Stimulated activated CD4-positive, alpha-beta T cell treated with anti-CD3 and anti-CD28 coated beads, Interleukin-4, amount 100 ng/mL, for 24 hours (primary cell): ENCODE measurements at places on chromosomes 7 and 10.
A peak's percentile ranks its signal among the peaks of the same experiment; 100 is the strongest.

DNA sequence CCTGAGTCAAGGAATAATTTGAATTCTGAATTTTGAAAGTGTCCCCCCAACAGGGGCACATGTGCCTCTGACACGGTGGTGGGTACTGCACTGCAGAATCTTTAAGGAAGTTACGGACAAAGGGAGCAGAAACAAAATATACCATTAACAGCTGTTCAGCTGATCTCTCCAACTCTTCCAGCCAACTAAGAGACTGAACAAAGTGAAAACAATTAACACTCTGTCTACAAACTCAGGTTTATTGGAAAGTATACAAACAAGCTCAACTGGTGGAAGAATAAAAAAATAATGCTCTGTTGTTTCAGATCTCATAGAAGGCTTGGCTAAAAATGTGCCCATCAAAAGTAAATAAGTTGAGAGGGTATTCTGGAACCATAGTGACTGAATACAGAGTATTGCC, 34.4 kb downstream of the ASB4 start:
- no peak for DNase-seq

- DNase-seq: no peak
Measured at GRCh38 chr7:29642494-29643155, 79.0 kb downstream of the PRR15 start.

GRCh38 chr7:103380395-103381191, 33.1 kb downstream of the PSMC2 start:
- DNase-seq: no peak

GRCh38 chr7:15309872-15310271, 251.9 kb downstream of the AGMO start:
- DNase-seq: no peak

- no peak for DNase-seq
Measured at GRCh38 chr7:90891529-90891928, 295.4 kb downstream of the CDK14 start.

GRCh38 chr10:25839683-25840082, 94.3 kb upstream of the MYO3A start:
- DNase-seq: no peak

GRCh38 chr10:100727808-100728207, 17.6 kb upstream of the PAX2 start:
- no peak for DNase-seq

- no peak for DNase-seq
Measured at GRCh38 chr10:28952523-28952922, 275.2 kb downstream of the BAMBI start.

GRCh38 chr10:99235658-99236626, at the start of gene HPSE2:
HPSE2 (minus strand) TSS chr10:99235852.
- DNase-seq: no peak

- DNase-seq: no peak
Measured at GRCh38 chr10:102368077-102368476, 27.4 kb upstream of the NFKB2 start.

DNA sequence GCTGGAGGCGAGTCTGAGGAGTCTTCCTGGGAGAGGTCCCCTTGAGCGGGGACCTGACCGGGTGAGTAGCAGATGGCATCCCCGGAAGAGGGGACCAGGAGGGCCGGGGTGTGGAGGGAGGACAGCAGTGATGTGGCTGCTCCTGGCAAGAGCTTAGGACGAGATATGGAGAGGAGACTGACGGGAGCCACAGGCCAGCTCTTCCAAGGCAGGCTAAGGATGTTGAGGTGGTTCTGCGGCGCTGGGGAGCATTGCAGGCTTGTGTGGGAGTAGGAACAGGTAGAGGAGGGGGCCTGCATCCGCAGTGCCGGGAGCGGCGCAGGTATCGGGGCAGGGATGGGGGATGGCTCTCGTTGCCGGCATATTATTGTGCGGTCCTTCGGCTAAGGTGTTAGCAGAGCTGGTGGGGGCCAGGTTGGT, 76.7 kb upstream of the ANLN start:
- DNase-seq: no peak

DNA sequence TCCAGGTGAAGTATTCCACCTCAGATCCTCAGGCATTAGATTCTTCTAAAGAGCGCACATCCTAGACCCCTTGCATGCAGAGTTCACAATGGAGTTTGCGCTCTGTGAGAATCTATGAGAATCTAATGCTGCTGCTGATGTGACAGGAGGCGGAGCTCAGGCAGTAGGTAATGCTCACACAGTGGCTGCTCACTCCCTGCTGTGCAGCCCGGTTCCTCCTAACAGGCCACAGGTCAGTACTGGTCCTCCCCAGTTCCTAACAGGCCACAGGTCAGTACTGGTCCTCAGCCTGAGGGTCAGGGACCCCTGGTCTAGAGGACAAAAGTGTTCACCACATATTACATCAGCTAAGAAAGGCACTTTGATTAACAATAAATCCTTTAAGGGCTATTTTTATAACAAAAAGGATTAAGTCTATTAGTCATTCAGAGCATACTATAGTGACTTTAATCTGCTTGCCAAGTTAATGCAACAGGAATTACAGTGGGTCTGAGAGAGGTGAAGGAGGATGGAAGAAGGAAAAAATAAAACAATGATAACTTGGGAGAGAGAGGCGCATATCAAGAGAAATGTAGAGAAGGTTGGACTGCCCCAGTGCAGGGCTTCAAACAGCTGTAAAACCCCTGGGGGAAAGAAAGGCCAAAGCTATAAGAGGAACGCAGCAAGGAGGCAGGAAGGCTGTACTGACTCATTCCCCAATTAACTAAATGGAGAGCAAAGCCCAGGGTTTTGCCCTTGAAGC, 49.2 kb downstream of the CUL2 start:
- no peak for DNase-seq

GRCh38 chr10:62755662-62756653, 48.6 kb upstream of the ADO start:
- no peak for DNase-seq

GRCh38 chr7:92766461-92767003, 69.8 kb downstream of the CDK6 start:
- no peak for DNase-seq

- DNase-seq: no peak
Measured at GRCh38 chr7:153383781-153384180, 624.2 kb downstream of the ACTR3B start.

GRCh38 chr10:70169649-70170364, 507 bp downstream of the SAR1A start:
- no peak for DNase-seq

DNA sequence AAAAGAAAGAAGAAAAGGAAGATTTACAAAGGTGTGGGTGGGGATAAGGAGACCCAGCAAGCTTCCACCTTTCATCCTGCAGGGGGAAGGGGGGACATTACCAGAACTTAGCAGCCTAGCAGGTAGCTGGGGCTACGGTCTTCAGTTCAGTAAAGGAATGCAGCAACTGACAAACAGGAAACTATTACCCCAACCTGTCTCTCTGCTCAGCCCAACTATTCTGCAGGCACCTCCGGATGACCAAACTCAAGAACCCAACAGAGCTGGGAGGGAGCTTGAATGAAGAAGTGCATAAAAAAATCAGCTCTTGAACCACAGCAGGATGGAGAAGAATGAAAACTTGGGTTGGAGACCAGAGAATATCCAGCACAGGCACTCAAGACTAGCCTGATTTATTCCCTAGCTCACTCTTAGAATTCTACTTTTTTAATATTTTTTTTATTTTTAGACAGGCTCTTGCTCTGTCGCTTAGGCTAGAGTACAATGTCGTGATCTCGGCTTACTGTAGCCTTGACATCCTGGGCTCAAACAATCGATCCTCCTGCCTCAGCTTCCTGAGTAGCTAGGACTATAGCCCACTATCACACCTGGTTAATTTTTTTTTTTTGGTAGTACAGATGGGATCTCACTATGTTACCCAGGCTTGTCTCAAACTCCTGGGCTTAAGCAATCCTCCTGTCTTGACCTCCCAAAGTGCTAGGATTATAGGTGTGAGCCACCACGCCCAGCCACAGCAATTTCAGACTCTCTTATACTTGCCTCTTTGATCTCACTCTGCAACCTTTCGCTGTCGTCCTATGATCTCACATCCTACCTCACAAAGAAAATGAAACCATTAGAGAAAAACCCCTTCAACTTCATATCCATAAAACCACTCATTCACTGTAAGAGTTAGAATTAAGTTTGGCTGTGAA, 18.5 kb upstream of the C10orf67 start:
- peak; percentile 65 for DNase-seq

DNA sequence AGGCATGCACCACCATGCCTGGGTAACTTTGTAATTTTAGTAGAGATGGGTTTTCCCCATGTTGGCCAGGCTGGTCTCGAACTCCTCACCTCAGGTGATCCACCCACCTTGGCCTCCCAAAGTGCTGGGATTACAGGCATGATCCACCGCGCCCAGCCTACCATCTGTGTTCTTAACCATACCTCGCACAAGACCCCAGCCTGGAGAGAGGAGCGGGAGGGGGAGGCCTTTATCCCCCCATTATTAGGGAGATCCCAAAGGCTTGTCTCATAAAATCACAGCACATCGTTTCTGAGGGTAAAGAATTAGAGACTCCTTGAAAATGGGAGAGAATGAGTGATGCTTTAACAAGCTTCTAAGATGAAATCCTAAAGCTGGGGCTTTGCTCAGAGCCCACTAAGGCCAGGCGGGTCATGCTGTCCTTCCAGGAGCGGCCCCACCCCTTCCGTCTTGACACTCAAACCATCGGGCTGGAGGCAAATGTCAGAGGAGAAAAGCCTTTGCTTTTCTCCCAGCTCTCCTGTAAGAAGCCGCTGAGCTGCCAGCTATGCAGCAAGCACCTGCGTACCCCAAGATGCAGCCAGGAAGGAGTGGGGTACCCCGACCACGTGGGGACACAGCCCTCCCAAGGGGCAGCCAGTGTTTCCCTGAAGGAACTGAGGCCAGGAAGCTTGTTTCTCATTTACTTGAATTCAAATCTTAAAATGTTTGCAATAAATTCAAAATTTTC, 339.7 kb downstream of the PTPRN2 start:
- DNase-seq: no peak

DNA sequence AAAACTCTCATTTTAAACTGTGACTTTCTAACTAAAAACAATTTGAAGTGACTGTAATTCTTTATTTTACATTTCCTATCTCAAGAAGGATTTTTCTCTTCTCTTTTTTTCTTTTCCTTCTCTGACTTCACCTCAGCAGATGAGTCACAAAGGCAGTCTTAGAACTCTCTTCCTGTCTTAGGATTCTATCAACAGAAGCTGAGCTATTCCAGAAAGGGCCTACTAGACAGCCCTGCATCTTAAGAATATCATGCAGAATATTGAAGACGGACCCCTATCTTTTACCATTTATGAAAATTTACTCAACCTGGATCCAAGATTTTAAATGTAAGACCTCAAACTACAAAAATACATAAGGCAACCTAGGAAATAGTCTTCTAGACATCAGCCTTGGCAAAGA, 365.7 kb upstream of the SEMA3C start:
- no peak for DNase-seq

- no peak for DNase-seq
Measured at GRCh38 chr10:76205361-76205760, 773.9 kb downstream of the LRMDA start.

GRCh38 chr7:38306171-38306570, 32.7 kb upstream of the TARP start:
- DNase-seq: no peak

DNA sequence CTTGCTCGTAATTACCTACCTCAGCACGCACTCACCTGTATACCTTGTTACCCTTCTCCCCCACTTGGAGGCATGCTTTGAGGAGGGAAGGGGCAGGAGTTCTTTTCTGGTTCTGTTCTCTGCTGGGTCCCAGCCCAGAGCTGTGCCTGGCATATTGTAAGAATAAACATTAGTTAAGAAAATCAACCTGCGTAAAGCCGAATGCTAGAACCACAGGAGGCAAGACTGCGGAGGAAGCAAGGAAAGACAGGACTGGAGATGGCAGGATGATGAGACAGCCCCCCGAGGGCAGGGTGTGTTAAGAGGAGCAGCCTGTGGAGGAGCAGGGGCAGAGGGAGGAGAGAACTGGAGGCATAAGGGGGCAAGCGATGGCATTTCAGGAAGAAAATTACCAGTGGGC, 9.5 kb downstream of the C10orf53 start:
- DNase-seq: no peak

DNA sequence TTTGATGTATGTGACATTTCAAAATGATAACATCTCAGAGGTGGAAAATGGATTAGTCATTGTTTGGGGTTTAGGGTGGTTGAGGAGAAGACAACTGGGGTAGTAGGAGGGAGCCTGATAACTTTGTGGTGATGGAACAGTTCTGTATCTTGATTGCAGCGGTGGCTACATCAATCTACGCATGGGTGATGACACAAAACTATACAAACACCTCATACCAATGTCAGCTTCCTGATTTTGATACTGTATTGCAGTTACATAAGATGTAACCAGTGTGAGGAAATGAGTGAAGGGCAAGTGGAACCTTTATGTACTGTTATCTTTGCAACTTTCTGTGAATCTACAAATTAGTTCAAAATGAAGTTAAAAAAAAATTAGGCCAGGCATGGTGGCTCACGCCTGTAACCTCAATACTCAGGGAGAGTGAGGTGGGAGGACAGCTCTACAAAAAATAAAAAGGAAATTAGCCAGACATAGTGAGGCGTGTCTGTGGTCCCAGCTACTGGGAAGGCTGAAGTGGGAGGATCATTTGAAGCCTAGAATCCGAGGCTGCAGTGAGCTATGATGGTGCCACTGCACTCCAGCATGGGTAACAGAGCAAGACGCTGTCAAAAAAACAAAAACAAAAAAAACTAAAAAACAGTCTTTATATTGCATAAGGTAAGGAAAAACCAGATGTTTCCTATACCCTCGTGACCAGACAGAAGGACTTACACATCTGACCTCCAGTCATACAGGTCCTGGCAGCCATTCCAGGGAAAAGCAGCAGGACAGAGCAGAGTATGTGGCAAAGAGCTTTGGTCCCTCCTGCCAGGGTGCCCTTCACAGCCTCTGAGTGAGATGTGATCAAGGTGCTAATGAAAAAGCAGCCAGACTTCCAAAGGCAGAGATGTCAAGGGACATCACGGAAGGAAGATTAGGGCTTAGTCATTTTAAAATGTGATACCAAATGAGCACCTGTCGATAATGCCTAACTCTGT, 50.8 kb downstream of the CYTH3 start:
- peak; percentile 70 for DNase-seq

- DNase-seq: no peak
Measured at GRCh38 chr7:23226844-23227450, 19.6 kb upstream of the GPNMB start.

DNA sequence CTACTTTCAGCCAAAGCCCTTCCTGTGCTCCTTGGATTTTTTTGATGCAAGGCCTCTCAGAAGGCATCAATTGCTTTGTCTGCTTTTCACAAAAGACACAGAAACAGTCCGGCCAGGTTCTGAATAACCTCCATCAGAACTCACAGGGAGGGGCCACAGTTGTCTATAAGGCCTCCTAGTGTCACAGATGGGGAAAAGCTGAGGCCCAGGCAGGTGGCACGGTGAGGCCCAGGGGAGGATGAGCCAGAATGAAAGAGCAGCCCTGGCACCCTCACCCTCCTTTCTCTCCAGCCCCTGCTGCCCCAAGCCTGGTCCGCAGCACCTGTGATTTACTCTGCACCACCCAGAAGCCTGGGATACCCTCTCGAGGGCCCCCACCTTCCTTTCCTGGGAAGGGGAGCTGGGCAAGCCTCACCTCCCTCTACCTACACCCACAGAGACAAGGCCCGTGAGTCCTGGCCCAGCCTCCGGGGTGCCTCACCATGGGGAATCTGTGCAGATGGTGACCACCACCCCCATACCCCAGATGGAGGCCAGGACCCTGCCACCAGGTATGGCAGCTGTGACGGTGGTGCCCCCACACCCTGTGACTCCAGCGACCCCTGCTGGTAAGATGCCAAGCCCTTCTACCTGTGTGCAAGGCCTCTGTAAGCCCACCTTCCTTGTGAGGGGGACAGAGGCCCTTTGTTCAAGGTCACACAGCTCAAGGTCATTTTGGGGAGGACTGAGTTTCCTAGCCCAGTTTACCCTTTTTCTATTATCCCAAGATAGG, 26.2 kb upstream of the ZNF467 start:
- DNase-seq: peak; percentile 54

- DNase-seq: no peak
Measured at GRCh38 chr7:41002741-41003610, 699.9 kb downstream of the INHBA start.
